ENCODE measurements at places on chromosomes 16 and 17.

DNA sequence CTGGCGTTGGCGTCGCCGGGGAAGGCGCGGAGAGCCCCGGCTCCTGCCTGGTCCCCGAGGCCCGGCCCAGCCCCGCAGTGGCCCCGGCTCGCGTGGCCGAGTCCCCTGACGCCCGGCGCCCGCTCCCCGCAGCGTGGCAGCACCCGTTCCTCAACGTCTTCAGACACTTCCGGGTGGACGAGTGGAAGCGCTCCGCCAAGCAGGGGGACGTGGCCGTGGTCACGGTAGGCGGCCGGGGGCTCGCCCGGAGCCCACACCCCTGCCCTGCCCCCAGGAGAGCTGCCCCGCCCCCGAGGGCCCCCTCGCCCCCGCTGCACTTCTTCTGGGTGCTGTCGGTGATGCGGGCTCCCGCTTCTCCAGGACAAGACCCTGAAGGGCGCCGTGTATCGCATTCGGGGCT is 466 bp downstream of the WDR90 start:
- no peak for DNase-seq

- no peak for DNase-seq
Measured at GRCh38 chr17:6753546-6753945, 2.3 kb upstream of the XAF1 start.

GRCh38 chr16:73172973-73173709 is 125.2 kb upstream of the ZFHX3 start:
- no peak for DNase-seq

GRCh38 chr17:4782652-4783051 is 3.5 kb downstream of the VMO1 start:
- no peak for DNase-seq

DNA sequence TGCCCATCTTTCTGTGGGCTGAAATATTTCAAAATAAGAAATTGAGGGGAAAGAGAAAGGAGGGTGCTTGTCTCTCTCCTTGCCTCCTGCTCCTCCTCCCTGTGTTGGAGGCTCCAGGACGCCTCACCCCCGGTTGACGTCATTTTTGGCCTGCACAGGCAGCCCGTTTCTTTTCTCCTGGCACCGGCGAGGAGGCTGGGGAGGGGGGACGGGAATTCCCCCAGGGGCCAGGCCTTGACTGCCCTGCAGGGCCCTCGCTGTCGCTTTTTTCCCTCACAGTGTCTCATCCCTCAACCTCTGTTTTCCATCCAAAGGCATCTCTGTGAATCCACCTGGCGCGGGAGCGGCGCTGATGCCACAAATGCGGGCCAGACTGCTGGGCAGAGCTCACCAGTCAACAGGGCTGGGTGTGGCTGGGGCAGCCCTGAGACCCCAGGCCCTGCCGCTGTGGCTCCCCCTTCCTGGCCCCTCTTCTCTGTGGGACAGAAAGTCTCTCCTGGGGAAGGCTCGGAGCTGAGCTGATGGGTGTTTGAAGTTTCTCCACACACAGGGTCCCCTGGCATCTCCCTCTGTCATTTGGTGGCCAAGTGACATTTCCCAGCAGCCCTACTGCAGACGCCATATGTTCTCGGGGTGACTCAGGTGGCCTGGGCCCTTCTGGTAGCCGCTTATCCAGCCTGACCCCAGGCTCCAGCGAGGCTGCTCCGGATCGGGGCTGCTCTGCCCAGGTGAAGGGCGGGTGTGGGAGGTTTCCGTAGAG is 16.0 kb downstream of the CENPX start:
- DNase-seq = no peak

- no peak for DNase-seq
Measured at GRCh38 chr16:13997933-13998332, 73.2 kb upstream of the MRTFB start.

DNA sequence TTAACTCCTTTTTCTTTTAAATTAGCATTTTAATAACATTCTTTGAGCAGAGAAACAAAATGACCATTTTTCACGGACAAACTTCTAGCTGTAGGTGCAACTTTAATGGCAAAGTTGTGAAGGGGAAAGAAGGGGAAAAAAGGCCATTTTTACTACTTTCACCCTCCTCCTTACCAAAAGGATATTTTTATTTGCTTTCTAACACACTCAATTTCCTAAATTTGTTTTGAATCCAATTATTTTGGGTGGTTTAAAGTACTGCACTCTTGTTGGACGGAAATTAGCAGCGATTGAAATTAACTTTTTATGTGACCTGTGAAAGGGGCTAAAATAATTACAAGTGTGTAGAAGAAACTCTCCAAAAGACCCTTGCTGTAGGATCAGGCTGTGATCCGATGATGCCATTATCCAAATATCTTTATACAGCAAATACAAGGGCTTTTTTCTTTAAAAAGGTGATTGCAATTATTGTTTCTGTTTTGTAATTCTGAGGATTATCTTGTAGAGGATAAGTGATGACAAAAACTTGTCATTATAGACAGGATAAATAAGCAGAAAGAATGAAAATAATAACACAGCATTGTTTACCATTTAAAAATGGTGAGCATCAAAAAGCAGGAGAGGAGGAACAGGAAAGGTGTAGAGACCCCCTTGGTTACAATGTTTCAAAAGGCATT is 42.4 kb downstream of the SNX11 start:
- DNase-seq = no peak

DNA sequence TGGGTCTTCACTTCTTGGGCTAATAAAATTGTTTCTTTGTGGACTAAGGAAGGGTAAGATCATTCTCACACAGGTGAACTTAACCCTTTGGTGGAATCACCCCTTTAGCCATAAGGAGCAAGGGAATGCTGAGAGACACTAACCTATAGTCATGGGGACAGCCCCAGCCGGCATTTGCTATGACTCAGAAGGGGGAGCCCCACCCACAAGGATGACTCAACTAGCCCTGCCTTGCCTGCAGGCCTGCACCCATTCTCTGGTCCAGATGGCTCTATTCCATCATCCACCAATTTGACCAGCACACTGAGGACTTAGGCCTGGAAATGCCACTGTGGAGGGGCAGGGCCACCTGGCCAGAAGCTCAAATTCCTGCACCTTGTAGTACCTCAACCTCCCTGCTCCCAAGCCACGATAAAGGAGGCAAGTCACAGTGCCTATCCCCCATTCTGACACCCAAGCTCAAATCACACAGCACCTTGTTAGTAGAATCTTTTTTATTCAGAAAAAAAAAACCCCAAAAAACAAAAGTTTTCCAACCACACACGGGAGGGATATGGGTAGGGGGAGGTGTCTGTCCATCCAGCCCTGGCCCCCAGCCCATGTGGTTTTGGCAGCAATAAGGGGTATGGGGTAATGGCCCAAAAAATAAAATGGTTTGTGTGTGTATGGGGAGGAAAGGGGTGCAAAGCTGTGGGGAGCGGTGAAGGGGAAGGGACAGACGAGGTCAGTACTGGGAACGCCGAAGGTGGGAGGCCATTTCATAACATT is 3.0 kb downstream of the PFN1 start:
- DNase-seq = peak; percentile 84

- DNase-seq = no peak
Measured at GRCh38 chr17:46853896-46854444, 2.6 kb downstream of the WNT9B start.

GRCh38 chr16:2981899-2982250 is 1.6 kb upstream of the PKMYT1 start:
- no peak for DNase-seq

- peak; percentile 86 for DNase-seq
Measured at GRCh38 chr17:51121620-51122472, 1.2 kb upstream of the SPAG9 start.

- DNase-seq = no peak
Measured at GRCh38 chr17:73757420-73757819, 113.2 kb upstream of the SDK2 start.

DNA sequence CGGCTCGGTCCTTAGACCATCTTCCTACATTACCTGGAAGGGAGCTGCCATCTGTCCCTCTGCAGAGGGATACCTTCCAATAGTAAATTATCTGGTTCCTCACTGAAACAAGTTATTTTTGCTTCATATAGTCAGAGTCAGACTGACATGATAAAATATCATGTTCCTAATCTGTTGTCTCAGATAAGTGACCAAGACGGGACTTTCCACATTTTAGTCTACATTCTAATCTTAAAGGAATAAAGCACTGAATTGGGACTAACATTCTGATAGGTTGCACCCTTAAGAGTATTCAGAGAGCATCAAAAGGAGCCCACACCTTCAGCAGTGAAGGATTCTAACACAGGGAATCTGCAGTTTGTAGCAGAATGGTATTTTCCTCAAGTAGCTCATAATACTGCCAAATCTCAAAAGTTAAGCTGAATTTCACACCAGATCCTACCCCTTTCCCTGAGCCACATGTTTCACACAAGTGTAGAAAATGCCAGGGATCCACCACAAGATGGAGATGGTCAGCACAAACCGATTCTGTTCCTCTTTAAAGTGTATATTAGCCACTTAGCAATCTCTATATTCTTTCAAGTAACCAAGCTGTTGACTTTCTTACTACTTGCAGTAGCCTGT is 13.4 kb downstream of the GINS2 start:
- no peak for DNase-seq

GRCh38 chr17:79331492-79331891 is 256.9 kb downstream of the ENGASE start:
- no peak for DNase-seq

DNA sequence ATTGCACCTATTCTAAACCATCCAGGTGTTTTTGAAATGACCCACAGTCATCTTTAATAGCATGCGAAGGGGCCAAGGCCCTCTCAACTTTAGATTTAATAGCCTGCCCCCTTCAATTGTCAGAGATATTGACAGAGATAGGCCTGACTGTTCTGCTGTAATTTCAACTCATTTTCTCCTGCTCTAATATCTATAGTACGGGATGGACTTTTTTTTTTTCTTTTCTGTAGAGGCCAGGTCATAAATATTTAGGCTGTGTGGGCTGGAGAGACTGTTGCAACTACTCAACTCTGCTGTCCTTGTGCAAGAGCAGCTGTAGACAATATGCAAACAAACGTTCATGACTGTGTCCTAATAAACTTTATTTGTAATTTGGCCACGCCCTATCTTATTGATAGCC is 24.7 kb upstream of the KRT20 start:
- DNase-seq = no peak

GRCh38 chr17:56441308-56441707 is 152.2 kb upstream of the NOG start:
- DNase-seq = no peak

- DNase-seq = no peak
Measured at GRCh38 chr16:58882292-58882691, 148.2 kb upstream of the GOT2 start.

DNA sequence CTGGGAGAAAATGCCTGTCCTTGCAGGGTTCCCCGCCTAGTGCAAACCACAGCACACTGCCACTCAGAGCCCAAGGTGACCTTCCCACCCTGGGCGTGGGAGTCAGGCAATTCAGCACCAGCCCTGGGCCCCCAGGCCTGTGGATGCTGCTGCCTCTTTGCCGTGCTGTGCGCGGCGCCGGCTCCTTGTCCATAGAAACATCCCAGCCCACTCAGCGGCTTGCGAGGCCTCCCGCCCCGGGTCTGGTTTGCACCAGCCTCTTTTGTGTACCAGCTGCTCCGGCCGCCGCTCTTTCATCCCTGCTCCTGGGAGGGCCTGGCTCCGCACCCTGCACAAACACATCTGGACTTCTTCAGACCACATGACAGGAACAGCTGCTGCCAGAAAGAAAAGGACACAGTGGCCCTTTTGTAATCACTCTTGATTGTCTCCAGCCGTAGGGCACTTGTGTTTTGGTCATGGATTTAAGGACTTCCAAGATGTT is 75.4 kb upstream of the SDK2 start:
- DNase-seq = no peak

DNA sequence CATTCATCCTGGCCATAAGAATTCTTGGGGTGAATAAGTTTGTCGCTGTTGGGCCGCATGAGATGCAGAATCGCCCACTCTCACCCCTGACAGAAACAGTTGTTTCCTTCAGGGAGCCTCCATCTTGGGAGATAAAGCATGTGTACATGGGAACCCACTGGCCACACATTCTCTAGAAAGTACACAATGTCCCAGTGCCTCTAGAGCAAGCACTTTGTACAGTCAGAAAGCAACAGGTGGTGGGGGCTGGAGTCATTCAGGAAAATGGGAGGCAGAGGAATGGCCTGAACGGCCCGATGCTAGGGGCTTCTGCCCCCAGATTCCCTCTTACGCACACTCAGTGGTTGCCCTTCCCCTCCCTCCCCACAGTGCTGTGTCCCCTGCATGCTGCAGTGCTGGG is 16.1 kb downstream of the ACE start:
- DNase-seq = no peak

- no peak for DNase-seq
Measured at GRCh38 chr16:50762241-50762640, 20.4 kb downstream of the CYLD start.

DNA sequence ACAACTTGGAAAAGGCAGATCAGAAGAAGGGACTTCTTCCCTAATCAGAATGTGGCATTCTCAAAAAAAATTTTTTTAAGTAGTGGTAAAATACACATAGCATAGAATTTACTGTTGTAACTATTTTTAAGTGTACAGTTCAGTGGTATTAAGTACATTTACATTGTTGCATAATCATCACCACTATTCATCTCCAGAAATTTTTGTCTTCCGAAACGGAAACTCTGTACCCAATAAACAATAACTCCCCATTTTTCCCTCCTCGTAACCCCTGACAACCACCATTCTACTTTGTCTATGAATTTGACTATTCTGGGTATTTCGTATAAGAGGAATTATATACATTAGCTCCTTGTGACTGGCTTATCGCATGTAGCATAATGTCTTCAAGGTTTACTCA is 18.9 kb downstream of the METTL9 start:
- DNase-seq = no peak

- peak; percentile 37 for DNase-seq
Measured at GRCh38 chr17:28953444-28954118, 2.3 kb upstream of the PHF12 start.

DNA sequence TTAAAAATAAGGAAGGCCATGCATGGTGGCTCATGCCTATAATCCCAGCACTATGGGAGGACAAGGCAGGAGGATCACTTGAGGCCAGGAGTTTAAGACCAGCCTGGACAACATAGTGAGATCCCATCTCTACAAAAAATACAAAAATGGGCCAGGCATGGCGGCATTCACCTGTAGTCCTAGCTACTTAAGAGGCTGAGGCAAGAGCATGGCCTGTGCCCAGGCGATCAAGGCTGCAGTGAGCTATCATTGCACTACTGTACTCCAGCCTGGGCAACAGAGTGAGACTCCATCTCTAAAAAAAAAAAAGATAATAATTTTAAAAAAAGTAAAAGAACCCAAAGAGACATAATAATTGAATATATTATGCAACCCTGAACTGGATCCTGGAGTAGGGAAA is 83.6 kb upstream of the ZNF423 start:
- no peak for DNase-seq

DNA sequence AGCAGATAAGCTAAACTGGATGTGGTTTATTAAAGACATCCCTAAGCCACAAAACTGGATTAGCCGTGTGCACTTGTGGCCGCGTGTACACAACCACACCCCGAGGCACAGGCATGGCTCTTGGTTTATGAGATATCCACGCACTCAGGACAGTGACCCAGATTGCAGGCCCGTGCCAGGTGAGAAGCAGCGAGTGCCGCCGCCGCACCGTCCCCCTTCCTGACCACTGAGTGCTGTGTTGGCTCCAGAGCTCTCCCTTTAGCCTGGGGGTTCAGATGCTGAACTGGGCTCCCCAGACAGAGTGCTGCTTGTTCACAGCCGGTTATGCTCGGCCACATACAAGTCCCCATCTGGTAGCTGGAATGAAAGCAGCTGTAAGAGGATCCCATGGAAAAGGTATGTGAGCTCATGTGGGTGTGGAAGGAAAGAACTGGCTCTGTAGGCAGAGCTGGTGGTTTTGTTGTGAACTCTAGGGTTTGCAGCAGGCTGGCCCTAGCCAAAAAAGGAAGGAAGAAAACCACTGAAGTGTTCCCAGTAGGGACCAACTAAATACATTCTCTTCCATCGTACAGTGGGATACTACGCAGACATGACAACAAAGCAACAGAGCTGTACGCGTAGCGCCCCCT is 29.5 kb downstream of the KNOP1 start:
- DNase-seq = no peak
